ENCODE measurements at places on chromosomes 1 and 21.

- no peak for DNase-seq
Measured at GRCh38 chr1:145997016-145997717, 788 bp upstream of the TXNIP start.

- DNase-seq: peak; percentile 66
Measured at GRCh38 chr21:32192291-32193097, 86.4 kb downstream of the MIS18A start.

GRCh38 chr1:213003256-213003655 is 12.4 kb downstream of the ANGEL2 start:
- no peak for DNase-seq

- no peak for DNase-seq
Measured at GRCh38 chr1:5108740-5109139, 454.3 kb downstream of the AJAP1 start.

GRCh38 chr1:210257698-210258529 is 25.3 kb downstream of the SERTAD4 start:
- no peak for DNase-seq

DNA sequence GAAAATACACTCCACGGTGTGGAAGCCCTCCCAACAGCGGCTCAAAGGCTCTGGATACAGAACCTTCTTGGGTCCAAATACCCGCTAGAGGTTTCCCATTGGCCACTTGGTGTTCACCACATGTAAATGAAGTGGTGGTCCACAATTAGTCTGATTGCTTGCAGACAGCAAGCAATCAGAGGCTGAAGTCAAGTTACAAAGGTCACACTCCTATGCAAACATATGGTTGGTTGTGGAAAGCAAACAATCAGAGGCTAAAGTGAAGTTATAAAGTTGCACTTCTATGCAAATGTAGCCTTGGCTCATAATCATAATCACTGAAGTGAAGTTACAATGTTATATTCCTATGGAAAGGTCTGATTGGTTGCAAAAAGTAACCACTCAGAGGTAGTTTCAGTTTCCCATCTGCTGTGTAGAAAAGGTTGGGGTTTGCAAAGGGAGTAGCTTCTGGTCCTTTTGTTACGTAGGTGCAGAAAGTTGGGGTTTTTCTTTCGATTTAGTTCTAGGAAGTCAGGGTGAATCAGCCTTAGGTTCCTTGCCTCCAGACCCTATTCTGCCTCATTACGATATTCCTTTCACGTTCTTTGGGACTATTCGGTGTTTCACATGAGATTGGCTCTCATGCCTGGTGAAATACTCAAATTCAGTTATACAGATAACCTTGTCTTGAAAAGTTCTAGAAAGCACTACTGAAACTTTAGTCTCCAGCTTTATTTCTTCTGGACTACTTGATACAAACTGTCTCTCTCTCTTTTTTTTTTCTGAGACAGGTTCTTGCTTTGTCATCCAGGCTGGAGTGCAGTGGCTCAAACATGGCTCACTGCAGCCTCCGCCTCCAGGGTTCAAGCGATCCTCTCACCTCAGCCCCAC is 36.7 kb upstream of the MTF2 start:
- no peak for DNase-seq

GRCh38 chr1:205504311-205505075 is at the start of gene CDK18:
TSS of gene CDK18 (plus strand) at chr1:205504669. CDS start at chr1:205523168, 18,499 bp downstream.
- no peak for DNase-seq

- no peak for DNase-seq
Measured at GRCh38 chr21:37364722-37365121, 1.9 kb upstream of the DYRK1A start.

GRCh38 chr1:112527266-112528010 is 18.7 kb downstream of the WNT2B start:
- no peak for DNase-seq

GRCh38 chr1:7613851-7614205 is 157.3 kb upstream of the VAMP3 start:
- no peak for DNase-seq

GRCh38 chr1:109247401-109248365 is 1.7 kb upstream of the CELSR2 start:
- DNase-seq: no peak

GRCh38 chr1:161044535-161044907 is 1.3 kb downstream of the USF1 start:
- DNase-seq: no peak

DNA sequence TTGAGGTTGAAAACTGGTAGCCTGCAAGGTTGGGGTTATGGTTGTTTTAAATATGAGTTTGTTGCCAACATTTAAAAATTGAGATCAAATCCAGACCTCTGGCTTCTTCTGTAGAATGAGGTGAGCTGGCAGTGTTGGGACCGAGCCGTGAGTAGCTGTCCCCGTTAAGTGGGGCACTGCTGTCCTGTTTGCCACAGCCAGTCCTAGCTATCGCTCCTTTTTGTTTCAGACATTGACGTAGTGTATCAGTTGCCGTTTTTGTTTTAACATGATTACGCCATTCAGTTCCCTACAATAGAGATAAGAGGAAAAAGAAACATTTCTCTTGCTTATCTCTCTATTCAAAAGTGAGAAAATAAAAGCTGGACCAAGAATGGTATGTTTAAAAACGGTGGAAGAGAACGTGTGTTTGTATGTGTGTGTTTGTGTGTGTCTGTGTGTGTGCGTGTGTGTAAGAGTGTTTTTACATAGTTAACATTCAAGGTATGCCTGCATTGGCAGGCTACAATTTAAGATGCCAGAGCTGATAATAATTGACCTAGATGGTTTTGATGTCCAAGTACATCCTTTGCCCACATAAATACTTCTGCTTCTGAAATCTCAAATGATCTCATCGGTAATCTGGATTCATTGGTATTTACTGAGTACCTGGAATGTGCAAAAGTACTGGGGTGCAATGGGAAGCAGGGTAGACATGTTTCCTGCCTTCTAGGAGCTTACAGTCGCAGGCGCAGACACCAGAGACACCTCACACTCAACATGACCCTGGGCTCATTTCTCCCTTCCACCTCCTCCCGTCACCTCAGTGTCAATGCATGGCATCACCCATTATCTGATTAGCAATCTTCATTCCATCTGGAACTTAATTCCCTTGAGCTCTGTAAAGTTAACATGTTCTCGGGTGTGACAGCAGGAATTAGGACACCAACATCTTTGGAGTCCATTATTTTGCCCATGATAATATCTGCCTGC is 65.8 kb downstream of the HUNK start:
- no peak for DNase-seq

DNA sequence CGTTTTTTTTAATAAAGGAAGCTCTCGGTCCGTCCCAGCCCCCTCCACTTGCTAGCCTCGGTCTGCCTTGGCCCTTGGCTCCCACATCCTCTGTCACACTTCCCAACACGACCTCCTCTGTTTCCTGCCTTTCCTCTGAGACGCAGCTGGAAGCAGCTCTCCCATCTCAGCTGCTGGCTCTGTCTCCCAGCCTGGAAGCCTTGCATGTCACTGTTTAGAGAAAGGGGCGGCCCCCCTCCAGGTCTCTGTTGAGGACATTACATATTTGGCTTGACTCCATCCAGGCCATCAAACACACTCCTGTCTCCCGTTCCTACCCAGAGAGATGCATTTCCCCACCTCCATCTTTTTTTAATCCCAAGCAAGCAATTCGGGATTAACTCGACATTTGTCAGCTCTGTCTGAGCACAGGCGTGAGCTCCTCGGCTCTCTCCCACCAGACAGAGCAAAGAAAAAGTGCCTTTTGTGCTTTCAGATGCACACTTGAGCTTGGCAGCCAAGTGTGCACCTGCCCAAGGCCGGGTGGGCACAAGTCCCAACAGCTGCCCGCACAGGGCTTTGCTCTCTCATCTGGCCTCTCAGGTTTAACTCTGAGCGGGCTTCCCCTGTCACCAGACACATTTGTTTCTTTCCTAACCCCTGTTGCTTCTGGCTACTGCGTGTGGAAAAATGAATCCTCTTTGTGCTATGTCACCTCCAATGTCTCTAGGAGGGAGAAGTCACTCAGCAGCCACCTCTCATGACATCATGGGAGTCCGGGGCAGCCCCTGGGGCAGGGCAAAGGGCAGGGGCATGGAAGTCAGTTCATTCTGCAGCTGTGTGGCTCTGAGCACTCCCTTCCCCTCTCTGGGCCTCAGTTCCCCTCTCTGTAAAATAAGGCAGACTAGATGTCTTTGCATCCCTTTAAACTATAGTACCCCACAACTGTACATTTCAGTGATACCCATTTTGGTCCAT is 108.3 kb downstream of the KCND3 start:
- no peak for DNase-seq

GRCh38 chr1:7278827-7279765 is 492.0 kb upstream of the VAMP3 start:
- peak; percentile 91 for DNase-seq

DNA sequence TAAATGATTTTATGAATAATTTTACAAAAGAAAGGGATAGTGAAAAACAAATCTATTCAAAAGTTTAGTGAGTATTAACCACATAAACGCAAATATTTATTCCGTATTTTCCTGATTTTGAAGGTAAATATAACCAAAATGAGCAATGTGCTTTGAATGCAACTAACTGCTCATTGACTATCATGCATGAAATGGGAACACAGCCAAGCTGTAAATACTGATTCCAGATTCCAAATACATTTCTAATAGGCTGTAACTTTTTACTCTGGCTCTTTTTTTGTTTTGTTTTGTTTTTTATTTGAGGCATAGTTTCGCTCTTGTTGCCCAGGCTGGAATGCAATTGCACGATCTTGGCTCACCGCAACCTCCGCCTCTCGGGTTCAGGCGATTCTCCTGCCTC is 41.8 kb downstream of the SELENOF start:
- DNase-seq: no peak

GRCh38 chr1:25134801-25135461 is 97.4 kb downstream of the SYF2 start:
- DNase-seq: no peak

GRCh38 chr1:7232441-7233236 is 447.4 kb downstream of the CAMTA1 start:
- no peak for DNase-seq

DNA sequence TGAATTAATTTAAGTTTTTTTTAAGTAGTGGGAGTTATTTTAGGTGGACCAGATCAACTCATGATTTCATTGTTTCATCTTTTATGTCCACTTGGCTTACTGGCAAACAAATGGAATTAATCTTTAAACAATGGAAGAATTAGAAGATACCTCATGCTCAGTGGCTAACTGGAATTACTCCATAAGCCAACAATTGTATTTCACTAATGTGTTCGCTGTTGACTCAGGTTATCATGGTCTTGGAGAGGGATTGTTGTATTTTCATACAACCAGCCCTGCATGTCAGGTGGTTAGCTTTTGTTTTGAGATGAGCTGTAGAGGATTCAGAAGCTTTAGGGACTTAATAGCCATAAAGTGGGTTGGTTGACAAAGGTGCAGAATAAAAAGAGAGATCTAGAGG is 57.2 kb upstream of the HMCN1 start:
- DNase-seq: no peak

DNA sequence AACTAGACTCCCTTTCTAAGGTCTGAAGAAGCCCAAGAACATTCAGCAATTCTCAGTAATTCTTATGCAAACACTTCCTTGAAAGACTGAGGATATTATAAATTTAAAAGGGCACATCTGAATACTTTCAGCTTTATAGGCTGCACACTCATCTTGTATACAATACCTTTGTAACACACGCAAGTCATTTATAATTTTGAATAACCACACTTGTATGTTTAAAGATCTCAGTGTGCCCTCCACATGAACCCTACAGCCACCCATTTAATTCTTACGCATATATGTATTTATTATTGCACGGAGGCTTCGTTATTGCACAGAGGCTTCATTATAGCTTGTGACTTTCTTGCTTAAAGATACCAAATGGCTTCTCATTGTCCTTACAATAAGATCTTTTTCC is 1.2 kb upstream of the KRTAP27-1 start:
- no peak for DNase-seq

- DNase-seq: no peak
Measured at GRCh38 chr1:156488566-156489165, 11.9 kb downstream of the MEF2D start.

- DNase-seq: no peak
Measured at GRCh38 chr1:235976490-235976889, 88.4 kb downstream of the NID1 start.

DNA sequence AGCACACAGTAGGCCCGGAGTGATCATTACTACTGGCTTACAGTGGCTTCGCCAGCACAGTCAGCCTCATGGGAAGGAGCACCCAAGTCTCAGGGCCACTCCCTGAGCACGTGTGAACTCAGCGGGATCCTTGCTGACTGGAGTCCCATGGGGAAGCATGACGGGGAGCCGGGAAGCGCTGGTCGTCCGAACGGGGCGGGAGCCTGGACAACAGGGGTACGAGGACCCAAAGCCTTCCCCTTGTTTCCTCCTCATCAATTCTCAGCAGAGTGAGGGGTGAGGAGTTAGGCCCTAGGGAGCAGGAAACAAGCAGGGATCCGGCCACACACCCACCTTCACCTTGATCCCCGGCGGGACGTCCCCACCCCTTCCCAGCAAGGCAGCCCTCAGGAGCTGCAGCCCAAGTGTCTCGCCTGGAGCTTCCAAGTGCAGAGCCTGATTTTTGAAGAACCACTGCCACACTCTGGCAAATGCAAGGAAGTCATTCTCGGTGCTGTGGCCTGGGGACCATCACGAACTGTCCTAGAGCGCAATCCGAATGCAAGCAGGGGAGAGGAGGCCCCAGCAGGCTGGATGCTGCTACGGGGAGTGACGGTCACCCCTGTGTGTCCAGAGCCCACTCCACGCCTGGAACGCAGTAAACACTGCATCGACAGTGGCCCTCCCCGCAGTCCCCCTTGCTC is 35.5 kb downstream of the TOMM20 start:
- no peak for DNase-seq

GRCh38 chr1:179021873-179022272 is 3.8 kb upstream of the FAM20B start:
- no peak for DNase-seq

DNA sequence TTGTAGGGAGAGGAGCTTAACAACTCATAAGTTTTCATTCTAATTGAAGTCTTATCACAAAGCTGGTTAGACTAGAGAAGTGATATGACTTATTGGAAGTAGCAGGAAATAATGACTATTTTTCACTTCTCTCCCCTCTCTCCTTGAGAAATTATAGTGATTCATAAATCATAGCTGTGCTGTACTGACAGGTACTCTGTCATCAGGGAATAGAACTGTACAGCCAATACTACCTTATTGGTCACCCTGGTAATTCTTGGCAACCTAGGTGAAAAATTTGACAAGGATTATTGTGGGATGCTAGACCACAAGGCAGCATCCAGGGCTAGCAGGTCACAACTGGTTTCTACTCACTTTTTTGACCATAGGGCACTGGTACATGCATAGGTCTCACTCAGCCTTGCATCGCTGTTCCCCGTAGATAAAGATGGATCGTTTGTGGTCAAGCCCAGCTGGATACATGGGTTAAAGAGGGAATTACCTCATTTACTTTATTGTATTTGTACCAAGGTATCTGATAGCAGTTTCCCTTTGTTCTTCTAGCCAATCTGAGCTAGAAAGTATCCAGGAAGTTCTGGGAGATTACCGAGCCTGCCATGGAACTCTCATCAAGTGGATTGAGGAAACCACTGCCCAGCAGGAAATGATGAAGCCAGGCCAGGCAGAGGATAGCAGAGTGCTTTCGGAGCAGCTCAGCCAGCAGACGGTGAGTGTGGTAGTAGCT is 113.6 kb downstream of the MACF1 start:
- DNase-seq: no peak

- no peak for DNase-seq
Measured at GRCh38 chr21:38256599-38257302, at the start of gene KCNJ15. TSS of gene KCNJ15 (plus strand) at chr21:38256991. CDS start at chr21:38299262, 42,271 bp downstream.
